ENCODE measurements at places on chromosomes 16 and 17.

- no peak for DNase-seq
Measured at GRCh38 chr16:74281300-74281699, 15.3 kb upstream of the PSMD7 start.

- no peak for DNase-seq
Measured at GRCh38 chr17:57614742-57615141, 130.4 kb downstream of the CCDC182 start.

DNA sequence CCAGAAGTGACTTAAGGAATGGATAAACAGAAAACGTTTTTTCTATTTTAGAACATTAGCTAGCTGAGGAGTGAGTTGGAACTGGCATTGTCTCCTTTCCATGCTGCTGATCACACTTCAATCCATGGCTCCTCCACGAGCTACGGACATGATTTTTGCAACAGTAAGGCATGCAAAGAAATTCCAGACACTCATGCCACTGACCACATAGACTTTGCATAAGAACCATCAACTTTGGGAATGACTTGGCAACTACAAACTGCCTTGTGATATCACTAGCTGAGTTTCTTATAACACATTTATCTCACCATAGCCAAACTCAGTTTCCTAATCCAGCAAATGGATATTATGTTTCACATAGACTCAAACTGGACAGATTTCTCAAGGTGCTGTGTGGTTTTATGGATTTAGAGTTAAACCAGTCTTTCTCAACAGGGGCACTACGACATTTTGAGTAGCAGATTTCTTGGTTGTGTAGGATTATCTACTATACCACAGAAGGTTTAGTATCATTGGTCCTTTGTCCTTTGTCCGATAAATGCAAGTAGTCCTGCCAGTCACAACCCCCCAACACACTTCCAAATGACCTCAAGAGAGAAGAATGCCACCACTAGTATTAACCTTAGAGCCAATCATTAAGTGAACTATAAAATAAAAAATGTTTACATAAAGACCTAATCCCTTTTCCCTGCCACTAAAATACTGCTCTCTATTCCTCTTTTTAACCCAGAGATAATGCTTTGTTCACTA is 48.3 kb upstream of the C17orf78 start:
- no peak for DNase-seq

GRCh38 chr17:75601057-75601987 is 13.7 kb downstream of the MYO15B start:
- peak; percentile 67 for DNase-seq

DNA sequence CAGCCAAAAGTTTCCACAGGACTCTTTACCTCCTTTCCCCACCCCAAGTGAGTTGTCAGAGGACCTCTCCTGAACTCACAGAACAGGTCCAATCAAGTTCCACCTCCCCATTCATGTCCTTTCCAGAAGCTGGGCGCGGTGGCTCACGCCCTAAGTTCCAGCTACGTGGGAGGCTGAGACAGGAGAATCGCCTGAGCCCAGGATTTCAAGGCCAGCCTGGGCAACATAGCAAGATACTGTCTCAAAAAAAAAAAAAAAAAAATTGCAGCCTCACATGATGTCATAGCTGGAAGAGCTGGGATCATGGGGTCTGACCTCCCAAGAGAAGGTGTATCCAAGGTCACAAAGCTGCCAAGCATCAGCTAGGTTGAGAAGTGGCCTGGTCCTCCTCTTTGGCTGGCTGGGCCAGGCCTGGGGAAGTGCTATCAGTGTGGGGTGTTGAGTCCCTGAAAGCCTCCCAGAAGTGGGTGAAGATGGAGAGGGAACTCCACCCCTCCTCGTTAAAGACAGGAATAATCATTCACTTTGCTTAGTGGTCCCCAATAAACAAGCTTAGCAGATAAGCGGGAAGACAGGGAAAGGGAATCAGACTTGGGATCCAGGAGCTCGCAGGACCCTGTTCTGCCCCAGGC is 5.5 kb upstream of the MNT start:
- no peak for DNase-seq

- DNase-seq, result no peak
Measured at GRCh38 chr16:2910441-2910969, 1.2 kb upstream of the FLYWCH1 start.

DNA sequence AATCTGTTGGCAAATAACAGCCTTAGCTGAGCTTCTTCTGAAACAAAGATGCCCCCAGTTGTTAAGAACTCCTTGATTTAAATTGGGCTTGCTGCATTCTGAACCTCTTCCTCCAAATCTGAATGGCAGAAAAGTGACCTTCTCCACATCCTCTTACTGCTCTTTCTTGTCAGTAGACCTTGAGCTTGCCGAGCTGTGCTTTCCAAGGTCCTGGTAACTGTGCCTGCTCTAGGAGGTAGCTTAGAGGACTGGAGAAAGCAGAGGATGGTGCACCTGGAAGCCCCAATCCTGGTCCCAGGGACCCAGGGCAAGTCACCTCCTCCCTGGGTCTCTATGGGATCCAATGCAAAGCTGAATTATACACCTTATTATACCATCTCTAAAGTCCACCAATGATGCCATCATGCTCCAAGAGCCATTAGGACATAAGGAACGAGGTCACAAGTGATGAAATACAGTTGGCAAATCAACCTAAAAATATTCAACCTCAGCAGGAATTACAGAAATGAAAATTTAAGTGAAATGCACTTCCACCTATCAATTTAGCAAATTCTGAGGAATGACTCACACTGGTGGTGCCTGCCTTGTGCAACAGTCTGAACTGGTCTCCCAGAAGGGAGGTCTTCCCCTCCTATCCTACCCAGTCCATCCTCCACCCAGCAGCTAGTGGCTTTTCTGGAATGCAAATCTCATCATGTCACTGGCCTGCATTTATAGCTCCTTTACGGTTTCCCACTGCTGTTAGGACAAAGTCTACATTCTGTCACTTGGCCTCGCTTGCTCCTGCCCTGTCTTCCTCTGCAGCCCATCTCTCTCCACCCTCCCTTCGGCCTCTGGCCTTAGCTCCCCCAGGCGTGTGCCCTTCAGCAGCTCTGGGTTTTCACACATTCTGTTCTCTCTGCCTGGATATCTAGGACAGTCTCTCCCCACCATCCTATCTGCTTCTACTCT is 36.6 kb downstream of the TOM1L2 start:
- no peak for DNase-seq

DNA sequence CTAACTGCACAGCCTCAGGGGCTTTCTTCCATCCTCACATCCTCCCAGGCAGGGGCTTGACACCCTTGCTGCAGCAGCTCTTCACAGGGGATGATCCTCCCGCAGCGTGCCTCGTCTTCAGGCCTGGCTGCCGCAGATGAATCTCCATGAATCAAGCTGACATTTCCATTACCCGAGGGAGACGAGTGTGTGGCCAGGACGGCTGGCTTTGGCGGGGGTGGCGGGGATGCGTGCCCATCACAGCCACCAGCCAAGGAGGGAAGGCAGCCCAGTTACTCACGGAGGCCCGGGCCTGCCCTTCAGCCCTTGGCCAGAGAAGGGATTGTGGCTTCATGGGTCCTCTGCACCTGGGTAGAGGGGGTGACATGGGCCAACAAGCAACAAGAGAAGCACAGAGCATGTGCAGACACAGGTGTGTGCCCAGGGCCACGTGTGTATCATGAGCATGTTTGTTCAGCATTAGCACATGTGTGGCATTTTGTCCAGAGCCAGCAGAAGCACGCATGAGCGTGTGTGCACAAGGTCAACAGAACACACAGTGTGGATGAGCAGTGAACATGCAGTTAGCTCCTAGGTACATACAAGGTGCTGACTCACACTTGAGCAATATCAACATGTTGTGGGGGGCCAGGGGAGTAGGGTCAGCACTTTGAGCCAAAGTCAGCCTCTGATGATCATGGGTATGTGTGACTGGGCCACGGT is 236.4 kb downstream of the KATNIP start:
- no peak for DNase-seq

- DNase-seq, result no peak
Measured at GRCh38 chr17:72840019-72840418, 252.5 kb downstream of the SLC39A11 start.

DNA sequence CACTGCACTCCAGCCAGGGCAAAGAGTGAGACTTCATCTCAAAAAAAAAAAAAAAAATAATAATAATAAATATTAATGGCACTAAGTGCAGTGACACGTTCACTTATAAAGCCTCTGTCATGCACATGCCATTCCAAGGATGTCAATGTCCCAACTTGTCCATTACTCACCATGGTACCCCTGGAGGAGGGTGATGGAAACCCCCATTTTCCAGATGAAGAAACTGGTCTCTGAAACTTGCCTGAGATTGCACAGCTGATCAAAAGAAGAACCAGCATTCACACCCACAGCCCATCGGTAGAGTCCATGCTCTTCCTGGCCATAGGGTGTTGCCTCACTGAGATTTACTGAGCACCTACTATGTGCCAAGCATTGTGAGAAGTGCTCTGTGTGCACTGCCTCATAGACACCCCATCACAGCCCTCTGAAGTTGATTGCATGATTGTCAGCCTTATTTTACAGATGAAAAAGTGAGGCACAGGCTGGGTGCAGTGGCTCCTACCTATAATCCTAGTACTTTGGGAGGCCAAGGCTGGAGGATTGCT is 123.7 kb downstream of the ABCC1 start:
- no peak for DNase-seq

GRCh38 chr17:3557768-3558583 is at the start of gene TRPV3:
TSS of gene TRPV3 (minus strand) at chr17:3557812. CDS start at chr17:3554850, 2,962 bp downstream.
- DNase-seq, result peak; percentile 75

DNA sequence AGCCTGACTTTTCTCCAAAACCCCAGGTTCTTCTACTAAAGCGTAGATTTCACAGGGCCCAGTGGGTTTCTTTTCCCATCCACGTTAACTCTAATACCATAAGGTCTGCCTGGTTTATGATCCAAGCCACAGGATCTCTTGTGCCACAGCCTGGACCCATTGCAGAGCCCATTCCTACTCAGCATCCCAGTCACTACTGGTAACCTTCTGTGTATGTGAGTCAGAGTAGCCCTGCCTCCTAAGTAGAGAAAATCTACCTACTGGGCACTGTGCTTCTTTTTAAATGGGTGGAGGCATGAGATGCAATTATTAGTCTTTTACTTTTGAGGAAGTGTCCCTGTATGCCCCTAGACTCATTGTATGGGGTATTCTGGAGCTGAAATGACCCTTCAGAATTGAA is 13.5 kb downstream of the CCL11 start:
- DNase-seq, result no peak

- no peak for DNase-seq
Measured at GRCh38 chr17:79520167-79521165, 90.4 kb downstream of the RBFOX3 start.

DNA sequence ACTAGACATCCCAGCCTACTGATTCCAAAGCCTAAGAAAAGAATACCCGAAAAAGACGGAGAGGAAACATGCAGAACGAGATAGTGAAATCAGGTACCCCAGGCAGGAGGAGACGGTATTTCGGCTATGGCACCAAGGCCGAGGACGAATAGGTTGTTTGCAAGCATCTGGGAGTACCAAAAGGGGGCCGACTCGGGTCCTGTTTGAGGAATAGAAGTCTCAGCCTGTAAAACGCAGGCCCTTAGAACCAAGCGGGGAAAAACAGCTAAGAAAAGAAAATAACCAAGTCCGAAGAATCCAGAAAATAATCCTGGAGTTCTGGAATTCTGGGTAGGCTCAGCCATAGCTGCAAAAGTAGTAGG is 537 bp downstream of the SLC35B1 start:
- DNase-seq, result no peak

GRCh38 chr16:81838794-81839193 is 59.7 kb downstream of the PLCG2 start:
- DNase-seq, result no peak

GRCh38 chr16:47687694-47688093 is 226.6 kb downstream of the PHKB start:
- no peak for DNase-seq

DNA sequence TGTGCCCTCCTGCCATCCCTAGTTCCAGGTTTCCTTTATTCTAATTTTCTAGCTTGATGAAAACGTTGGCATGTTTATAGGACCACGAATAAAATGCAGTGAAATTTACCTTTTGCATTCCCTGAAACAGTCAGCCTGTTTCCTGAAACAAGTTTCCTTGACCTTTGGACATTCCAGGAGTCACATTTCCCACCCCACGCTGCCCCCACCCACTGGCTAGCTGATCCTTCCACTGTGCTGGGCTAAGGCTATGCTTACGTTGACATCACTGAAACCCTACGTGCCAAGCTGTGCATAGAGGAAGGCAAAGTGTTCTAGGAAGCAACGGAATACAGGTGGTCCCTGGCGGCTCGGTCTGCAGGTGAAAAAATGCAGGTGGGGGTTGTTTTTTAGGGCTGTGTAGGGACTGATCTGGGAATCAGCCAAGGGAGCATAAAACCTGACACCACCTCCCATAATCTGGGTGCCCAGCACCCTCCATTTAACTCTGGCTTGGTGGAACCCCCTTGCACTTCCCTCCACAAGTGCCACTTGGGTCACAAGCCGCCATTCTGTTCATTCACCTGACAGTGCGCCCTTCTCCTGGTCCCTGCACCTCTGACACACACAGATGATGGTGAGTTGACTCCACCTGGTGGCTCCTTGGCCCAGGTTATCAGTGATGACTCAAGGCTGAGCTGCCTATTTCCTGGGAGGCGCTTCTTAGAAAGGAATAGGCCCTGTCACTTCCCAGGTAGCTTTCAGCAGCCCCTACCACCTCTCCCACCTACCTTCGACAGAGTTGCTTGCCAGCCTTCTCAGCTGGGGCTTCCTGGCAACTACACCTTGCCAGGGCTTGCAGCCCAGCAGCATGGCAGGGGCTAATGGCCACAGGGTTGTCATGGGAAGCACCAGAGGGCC is 83.7 kb downstream of the N4BP1 start:
- no peak for DNase-seq

DNA sequence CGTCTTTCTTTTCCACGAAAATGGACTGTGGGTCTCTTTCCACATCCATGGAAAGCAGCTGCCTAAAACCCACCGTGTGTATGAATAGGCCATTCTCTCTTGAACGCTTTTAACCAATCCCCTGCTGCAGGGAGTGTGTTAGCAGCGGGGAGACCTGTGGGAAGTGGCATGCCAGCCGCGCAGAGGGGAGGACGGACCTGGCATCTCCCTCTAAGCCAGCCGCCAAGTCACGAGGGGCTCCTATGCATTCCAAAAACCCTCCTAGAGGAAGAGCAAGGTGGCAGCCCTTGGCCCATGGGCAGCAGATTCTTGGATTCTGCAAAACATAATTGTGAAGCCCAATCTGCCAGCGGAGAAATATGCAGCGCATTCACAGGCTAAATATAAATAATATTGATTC is 15.4 kb downstream of the RBFOX3 start:
- DNase-seq, result no peak

- DNase-seq, result no peak
Measured at GRCh38 chr17:57597531-57598453, 147.3 kb downstream of the CCDC182 start.

GRCh38 chr17:80468781-80469493 is 7.5 kb downstream of the NPTX1 start:
- DNase-seq, result no peak

GRCh38 chr16:74449470-74449869 is 28.2 kb upstream of the CLEC18B start:
- DNase-seq, result no peak

GRCh38 chr16:63145411-63145810 is 1109.2 kb upstream of the CDH8 start:
- DNase-seq, result no peak

GRCh38 chr17:71444078-71444477 is 676.7 kb upstream of the SOX9 start:
- no peak for DNase-seq

Measured in activated CD4-positive, CD25-positive, alpha-beta regulatory T cell treated with anti-CD3 and anti-CD28 coated beads, Interleukin-2, amount 50 U/mL, for 72 hours (primary cell).